ENCODE measurements at places on chromosomes 7 and 10.

DNA sequence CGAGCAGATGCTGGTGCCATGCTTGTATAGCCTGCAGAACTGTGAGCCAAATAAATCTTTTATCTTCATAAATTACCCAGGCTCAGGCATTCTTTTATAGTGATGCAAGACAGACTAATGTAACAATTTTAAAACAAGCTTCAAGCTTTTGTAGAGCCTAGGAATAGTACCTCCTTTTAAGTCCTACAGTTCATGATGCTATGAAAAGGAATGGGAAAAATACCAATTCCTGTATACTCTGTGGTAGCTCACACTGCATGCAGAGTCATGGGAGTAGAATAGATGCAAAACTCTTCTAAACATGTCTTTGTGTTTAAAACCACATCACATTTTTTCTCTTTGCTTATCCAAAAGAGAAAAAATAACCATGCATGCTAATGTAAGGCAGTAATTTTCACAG lies 66.6 kb upstream of the WNT16 start:
- DNase-seq = no peak

- no peak for DNase-seq
Measured at GRCh38 chr10:43955002-43955596, 306.4 kb upstream of the ZNF32 start.

DNA sequence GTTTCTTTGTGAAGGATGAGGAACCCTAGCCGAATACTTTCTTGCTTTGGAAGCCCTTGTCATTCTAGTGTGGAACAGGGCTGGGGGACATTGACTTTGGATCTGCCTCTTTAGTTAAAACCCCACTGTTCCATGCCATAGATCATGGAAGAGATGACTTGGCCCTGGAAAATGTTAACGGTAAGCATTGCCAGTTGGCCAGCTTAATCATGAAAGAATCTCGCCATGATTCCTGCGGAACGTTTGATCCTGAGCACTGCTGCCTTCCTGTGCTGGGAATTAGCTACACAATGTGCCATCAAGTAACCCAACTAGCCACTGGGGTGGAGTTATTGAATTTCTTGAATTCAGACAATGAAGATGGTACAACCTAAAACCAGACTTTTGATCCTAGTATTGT lies 177.6 kb upstream of the FZD8 start:
- no peak for DNase-seq

- no peak for DNase-seq
Measured at GRCh38 chr10:13338390-13339110, 9.5 kb downstream of the SEPHS1 start.

Measured in activated CD8-positive, alpha-beta memory T cell treated with anti-CD3 and anti-CD28 coated beads for 1 hour (primary cell).